Central memory CD8-positive, alpha-beta T cell (primary cell): ENCODE measurements at places on chromosomes 11 and 22.

- peak; percentile 48 for DNase-seq
Observed at GRCh38 chr11:120334894-120335462, 1.2 kb upstream of the ARHGEF12 start.

GRCh38 chr22:35140879-35141745, 75.2 kb downstream of the ISX start:
- DNase-seq: no peak

DNA sequence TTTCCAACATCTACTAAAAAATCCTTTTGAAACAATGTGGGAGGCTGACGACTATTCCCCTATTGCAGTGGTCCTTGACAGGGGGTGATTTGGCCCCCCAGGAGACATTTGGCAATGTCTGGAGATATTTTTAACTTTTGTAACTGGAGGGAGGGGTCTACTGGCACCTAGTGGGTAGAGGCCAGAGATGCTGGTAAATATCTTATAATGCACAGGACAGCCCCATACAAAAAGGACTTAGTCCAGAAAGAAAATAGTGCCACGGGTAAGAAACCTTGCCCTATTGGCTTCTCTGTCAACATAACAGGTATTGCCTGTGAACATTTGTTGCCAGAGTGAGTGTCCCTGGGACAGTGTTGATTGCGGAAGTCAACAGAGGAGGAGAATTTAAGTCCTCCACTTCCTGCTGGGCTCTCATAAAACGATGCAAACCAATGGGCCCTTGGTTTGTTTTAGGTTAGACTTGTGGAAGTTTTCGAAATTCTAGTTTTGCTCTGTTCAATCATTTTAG, 101.6 kb downstream of the MAML2 start:
- DNase-seq: no peak

DNA sequence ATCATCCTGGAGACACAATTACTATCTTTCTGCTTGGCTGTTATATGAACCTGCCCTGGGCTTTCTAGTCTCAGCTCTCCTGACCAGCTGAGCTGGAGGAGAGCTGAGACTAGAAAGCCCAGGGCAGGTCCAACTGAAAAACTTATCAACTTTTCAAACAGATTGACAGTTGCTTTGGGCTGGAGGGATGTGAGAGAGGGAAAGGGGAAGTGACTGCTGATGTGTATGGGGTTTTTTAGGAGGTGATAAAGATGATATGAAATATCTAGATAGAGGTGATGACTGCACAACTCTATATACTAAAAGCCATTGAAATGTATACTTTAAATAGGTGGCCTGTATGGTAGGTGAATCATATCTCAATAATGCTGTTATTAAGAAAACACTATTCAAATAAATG, 60.2 kb upstream of the CHRM4 start:
- DNase-seq: no peak

- no peak for DNase-seq
Observed at GRCh38 chr22:20234760-20235388, 33.2 kb downstream of the RTN4R start.

GRCh38 chr22:44045145-44045544, 21.0 kb downstream of the PARVB start:
- no peak for DNase-seq

GRCh38 chr11:130583801-130584211, 135.4 kb downstream of the ADAMTS15 start:
- no peak for DNase-seq

DNA sequence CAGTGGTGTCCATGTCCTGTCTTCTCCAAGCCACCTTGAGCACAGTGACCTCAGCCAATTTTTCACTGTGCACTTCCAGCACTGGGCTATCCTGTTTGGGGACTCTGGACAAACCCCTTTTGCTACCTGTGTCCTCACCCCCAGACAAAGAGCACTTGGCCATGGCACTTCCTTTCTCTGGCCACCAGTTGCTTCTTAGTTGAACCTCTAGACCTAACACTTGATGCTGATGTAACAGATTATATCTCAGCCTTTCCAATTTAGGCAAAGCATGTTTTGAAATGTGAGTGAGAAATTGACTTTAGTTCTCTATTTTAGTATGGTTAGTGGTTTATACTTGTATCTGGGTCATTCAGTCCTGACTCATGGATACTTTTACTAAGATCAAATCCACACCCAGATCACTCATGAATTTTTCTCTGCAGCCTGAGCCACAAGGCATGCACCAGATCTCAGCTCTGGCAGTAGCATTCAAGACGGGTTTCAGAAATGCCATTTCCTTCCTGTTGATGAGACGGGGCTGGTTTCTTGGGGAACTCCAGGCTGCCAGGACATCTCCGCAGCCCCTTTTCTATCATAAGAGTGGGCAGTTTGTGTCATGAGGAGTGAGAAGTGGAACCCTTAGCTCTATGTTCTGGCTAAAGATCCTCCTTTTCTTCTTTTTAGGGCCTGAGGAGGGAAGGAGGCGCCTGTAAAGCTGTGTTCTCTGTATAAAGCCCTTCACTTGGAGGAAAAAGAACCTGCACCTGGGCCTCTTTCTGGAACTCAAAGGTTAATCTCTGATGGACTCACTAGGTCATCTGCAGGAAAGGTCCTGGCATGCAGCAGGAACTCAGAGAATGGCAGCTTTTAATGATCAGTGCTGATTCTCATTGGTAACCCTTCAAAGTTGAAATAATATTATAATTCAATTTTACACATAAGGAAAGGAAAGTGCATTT, 185.6 kb upstream of the TENM4 start:
- DNase-seq: no peak

DNA sequence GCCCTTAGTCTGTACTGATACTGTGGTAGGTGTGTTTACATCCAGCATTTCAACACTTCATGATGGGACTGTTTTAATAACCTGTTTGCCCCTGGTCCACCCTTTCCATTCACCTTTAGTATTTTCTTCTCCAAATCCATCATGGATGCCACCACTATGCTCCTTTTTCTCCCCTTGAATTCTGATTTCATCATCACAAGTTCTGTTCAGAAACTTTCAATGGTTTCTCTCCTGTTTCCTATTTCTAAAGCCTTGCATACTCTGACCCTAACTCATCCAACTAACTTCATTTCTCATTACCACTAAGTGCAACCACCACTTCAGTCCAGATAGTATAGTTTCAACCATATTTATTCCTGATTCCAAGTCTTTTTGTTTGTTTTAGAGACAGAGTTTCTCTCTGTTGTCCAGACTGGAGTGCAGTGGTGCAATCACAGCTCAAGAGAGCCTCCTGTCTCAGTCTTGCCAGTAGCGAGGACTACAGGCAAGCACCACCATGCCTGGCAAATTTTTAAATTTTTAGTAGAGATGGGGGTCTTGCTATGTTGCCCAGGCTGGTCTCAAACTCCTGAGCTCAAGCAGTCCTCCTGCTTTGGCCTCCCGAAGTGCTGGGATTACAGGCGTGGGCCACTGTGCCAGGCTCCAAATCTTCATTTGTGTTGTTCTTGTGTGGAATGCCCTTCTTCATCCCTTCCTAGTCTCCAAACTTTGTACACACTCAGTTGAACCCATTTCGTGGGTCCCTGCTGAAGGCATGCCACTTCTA, 1.2 kb upstream of the LIN7C start:
- DNase-seq: no peak

- DNase-seq: peak; percentile 43
Observed at GRCh38 chr11:75429902-75430713, 2.9 kb downstream of the KLHL35 start.

- no peak for DNase-seq
Observed at GRCh38 chr11:79661373-79661772, 220.5 kb upstream of the TENM4 start.

- no peak for DNase-seq
Observed at GRCh38 chr22:22903355-22903777, 15.8 kb downstream of the IGLL5 start.

- DNase-seq: no peak
Observed at GRCh38 chr11:27477243-27477642, 4.7 kb upstream of the LGR4 start.

- no peak for DNase-seq
Observed at GRCh38 chr22:17245341-17245740, 26.1 kb upstream of the ADA2 start.

DNA sequence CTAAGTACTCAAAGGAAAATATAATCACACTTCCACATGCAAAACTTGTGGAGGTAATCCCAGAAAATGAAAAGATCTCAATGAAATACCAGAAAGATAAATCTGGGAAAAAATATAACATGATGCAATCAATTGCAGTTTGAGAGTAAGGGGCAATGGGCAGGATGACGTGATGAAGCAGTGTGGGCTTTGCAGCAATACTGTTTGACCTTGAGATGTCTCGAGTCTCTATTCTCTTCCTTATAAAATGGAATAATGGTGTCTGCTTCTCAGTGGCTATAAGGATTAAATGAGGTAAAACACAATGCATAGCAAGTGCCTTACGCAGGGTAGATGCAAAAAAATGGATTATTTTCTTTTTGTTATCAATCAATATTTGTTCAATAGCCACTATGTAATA, 447.5 kb downstream of the BUD13 start:
- DNase-seq: no peak

GRCh38 chr11:30938171-30938570, 352.0 kb upstream of the MPPED2 start:
- no peak for DNase-seq

DNA sequence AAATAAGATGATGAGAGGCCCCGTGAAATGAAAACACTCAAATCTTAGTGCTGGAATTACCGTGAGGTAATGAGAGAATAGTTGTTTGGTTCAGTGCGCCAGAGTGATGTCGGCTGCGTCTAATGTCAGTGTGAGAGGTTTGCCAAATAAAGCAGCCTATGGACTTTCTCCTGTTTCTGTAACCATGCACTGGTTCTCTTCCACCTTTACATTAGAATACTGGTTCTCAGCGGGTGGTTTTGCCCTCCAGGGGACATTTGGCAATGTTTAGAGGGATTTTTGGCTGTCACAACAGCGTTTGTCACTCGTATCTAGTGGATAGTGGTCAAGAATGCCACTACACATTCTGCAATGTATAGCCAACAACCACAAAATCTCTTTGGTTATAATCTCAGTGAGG, 1.1 kb downstream of the OOSP4B start:
- DNase-seq: no peak

DNA sequence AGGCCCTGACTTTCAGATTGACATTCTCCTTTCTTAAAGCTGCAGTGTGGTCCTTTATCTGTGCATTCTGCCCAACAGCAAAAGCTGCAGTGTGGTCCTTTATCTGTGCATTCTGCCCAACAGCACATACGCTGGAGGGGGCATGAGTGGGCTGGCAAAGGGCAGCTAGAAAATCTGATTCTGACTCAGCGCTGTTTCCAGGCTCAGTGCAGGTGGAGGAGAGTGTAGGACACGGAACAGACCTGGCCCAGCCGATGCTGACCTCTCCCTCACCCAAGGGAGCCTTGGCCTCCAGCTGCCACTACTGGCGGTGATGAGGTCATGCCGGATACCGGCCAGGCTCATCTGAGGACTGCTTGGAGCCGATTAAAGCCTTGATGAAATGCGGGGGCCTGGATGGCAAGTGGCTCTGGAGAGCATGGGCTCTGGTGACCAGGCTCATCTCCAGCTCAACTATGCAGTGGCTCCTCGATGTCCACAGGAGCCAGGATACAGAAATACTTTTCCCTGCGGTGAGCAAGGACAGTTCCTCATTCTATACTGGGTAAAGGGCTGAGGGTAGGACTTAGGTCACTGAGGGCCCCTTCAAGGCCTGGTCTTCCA, 84.6 kb downstream of the CLPB start:
- no peak for DNase-seq

- DNase-seq: no peak
Observed at GRCh38 chr11:127075758-127076157, 75.2 kb upstream of the KIRREL3 start.

- no peak for DNase-seq
Observed at GRCh38 chr11:19658344-19658743, 54.3 kb upstream of the NAV2 start.

DNA sequence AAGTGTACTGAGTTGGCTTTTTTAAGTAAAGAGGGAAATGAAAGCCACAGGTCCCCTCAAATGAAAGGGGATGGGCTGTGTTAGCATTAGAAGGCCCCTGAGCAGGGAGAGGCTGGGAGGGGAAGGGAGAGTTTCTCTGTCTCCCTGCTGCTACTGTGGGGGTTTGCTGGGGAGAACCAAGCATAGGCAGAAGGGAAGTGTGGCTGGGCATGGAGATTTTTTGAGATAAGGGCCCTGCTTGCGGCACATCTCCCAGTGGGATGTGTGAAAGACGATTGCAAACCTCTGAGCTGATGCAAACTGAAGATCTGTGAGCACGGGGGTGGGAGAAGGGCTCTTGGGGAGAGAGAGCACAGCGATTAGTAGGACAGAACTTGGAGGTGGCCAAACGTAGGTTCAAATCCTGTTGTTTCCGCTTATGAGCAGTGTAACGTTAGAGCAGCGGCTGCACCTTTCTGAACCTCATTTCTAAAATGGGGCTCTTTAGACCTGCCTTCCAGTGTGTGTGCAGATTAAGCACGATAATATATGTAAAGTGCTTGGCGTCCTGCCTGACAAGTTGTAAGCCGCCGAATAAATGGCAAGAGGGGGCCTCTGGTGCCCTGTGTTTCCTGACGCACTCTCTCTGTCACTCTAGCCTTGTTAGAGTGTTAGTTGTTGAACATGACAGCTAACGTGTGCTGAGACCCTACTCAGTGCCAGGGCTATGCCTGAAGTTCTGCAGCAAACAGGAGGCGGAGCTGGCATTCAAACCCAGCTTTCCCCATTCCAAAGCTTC, 122.3 kb downstream of the GRIK4 start:
- no peak for DNase-seq

DNA sequence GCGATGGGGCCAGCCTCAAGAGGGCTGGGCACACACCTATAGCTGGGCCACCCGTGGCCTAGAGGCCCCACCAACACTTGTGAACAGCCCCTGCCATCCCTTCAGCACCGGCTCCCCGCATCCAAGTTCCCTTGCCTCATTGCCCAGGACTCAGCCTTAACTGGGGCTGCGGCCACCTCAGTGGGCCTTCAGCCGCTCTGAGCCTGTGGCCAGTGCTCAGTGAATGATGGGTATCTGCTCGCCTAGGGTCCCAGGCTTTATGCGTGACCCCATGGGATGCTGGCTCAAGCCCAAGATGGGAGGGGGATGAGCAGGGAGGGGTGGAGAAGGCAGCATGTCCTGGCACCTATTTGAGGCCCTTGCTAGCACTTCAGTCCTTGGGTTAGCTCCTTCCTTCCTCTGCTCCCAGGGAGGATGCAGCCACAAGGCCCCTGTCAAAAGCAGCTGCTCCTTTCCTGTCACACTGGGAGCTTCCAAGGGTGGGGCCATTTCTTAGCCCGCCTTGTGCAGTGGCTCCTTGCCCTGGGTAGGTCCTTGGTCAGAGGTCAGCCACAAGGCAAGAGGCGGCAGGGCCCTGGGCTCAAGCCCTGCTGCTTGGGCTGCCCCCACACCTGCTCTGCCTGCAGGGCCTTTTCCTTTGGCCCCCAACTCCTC, 31.8 kb downstream of the GNAZ start:
- DNase-seq: no peak

DNA sequence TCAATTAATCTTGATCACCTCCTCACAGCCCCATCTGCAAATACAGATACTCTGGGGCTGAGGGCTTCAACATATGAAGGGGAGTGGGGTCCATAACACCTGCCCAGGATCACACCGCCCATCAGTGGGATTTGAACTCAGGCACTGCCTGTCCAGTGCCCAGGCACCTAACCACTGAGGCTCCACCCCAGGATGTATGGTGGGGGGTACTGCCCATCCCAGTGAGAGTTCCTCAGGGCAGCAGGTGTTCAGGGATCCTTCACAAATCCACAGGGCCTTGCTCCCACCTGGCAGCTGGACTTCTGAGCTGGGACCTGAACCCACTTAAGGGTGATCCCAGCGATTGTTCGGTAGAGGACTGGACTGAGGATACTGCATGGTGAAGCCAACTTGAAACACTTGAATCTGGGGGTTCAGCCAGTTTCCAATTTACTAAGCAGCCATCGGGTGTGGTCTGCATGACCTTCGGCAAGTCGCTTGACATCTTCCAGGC, 33.3 kb downstream of the PRDM11 start:
- no peak for DNase-seq
